Kidney (tissue), 22 donors: ENCODE measurements at places on chromosomes 6 and 20. TPM values are rescaled to one million over a fixed set of nuclear protein-coding genes. Genes with fewer than 3 reads are reported as not detected.

The C20orf141 gene
- total RNA-seq, result not detected

The TMEM74B gene
- 0.54 TPM for total RNA-seq

The PHF3 gene
- total RNA-seq, result 58.3 TPM

The CASS4 gene
- 3.0 TPM for total RNA-seq

The TPD52L1 gene
- 69.1 TPM for total RNA-seq

The THEMIS gene
- 3.3 TPM for total RNA-seq

The MEP1A gene
- total RNA-seq, result 0.09 TPM

The SIRPB1 gene
- 8.2 TPM for total RNA-seq

The PPP1R14C gene
- 15.8 TPM for total RNA-seq

GRCh38 chr6:37381579-37381978 is 27.8 kb downstream of the RNF8 start:
- DNase-seq, result peak; percentile 45

DNA sequence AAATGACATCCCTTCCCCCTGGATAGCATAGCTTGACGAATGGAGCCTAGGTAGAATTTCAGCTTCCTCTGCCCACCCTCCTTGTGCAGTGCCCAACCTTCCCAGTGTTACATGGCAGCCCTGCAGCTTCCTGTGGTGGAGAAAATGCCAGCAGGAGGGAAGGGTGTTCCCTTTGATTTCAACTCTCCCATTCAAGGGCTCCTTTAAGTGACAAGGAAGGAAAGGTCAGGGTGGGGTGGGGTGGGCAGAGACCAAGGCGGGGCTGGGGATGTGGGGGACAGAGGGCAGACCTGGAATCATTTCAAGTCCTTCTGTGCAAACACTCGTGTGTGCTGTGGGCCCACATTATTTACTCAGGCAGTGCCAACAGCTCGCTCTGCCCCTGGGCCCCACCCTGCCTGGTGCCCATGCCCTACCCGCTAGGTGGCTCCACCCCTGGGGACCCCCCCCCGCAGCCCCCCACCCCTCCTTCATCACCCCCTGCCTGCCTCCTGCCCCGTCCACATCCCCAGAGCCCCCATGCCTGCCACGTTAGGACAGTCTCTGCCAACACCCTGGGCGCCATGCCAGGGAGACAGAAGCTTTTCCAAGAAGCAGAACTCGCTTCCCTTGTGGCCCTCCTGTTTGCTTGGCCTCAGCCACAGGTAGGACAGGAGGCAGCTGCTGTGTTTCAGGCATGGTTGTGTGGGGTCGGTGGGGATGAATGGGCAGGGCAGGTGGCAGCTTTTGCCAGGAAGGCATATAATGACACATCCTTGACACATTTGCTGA is 9.4 kb downstream of the SPDEF start:
- peak; percentile 79 for DNase-seq

DNA sequence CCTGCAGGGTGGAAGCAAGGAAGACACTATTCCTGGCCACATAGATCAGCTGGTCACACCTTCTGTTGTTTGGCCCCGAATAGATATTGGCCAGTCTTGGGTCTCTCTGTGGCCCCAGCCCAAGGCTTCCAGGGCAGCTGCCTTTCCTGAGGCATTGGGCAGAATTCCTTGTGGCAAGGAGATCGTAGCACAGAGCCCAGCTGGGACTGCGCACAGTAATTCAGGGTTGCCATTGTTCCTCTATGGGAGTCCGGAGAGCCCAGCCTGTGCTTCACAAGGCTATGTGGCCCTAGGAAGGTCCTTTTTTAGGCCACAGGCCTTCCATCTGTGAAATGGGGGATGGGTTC is 6.9 kb downstream of the SGK2 start:
- no peak for DNase-seq

DNA sequence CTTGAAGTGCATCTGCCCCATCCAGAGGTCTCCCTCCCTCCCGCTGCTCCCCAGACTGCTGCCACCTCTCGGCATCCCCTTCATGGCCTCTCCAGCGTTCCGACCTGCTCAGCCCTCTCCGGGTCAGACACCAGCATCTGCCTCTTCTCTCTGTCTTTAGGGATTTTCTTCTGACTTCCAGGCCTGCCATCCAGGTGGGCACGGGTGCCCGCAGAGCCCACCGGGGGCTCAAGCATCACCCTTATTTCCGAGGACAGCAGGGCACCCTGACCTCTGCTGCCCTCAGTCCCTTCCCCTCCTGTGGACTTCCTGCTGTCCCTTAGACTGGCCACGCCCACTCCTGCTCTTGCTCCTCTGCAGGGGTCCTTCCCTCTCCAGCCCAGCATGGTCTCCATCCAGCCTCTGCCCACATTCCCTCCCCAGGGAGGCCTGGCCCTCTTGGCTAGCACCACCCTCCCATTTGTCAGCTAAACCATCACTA is 3.3 kb downstream of the NPEPL1 start:
- DNase-seq, result peak; percentile 38

DNA sequence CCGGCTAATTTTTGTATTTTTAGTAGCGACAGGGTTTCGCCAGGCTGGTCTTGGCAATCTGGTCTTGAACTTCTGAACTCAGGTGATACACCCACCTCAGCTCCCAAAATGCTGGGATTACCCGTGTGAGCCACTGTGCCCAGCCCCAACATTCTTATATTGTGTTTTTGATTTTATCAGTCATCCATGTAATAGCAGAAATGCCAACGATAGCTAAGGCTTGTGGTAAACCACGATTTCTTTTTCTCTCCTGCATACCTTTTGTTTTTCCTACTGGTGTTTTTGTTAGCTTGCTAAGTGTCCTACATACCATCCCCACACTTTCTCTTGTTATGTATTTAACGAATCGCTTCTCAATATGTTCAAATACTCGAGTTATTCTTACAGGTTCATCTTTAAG is 12.1 kb downstream of the PHACTR2 start:
- no peak for DNase-seq

DNA sequence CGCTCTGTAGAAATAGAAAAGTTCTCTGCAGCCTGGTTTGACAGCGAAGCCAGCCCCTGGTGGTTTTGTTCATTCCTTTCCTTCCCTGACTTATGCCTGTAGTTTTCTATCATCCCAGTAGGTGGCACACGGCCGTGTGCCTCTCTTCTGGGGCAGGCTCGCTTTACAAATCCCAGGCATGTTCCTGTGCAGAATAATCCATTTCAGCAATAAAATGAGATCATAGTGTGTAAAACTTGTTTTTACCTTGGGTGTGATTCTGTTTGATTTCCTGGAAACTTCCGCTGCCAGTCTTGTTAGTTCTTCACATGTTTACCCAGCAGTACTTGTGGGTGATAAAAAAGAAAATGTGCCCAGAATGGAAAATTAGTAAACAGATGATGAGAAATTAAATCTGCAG is 7.4 kb upstream of the INSM1 start:
- DNase-seq, result peak; percentile 82

GRCh38 chr6:136608991-136609390 is 58.8 kb upstream of the MAP7 start:
- DNase-seq, result no peak

GRCh38 chr6:52286798-52287432 is 2.4 kb upstream of the MCM3 start:
- peak; percentile 85 for DNase-seq

DNA sequence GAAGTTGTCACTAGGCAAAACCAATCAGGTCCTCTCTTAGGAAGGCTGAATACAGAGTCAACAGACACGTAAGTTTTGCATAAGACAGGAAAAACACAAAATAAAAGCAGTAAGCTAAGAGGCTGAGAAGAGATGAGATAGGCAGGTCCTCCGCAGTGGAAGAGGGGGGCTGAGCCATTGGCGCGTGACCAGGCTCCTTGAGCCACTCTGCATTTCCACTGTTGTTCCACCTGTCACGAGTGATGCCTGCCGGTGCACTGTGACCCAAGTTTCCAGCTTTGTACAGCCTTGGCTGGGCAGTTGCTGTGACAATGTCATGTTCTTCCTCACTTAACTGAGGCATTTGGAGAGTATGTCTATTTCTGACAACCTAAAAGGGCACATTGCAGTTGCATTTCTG is 58.6 kb downstream of the NUDT3 start:
- DNase-seq, result no peak

GRCh38 chr6:113856625-113857555 is at the start of gene MARCKS:
Gene MARCKS (plus strand): TSS chr6:113857345. CDS start chr6:113857746, 401 bp downstream.
- peak; percentile 95 for DNase-seq

DNA sequence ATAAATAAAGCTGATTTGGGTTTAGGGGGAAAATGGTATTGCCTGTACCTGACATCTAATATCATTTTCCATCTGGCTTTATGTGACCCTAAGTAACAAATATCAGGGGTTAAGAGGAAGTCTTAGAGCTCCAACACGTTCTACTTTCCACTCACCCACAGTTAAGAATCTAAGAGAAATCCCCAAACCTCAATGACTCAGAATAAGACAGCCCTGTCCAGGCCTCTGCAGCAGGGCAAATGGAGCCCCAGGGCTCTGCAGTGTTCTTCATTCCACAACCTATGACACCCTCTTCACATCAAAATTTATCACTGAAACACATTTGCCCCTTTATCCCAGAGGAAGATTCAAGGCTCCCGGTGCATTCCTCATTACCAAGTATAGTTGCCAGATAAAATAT is 20.3 kb upstream of the TENT5A start:
- no peak for DNase-seq

DNA sequence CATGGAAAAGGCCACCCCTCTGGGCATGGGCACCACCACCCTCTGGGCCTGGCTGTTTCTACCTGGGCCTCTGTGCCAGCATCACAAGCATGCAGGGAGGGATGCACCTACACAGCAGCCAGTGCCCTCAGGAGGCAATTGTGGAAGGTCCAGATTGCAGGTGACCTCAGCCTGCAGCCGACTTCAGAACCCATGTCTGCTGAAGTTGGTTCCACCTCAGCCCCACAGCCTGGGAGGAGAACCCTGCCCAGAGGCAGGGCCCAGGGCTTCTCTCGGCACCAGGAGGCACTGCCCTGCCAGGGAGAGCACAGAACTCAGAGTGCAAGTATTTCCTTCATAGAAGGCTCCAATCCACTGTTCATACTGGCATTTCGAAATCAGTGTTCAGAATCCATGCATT is 149.8 kb downstream of the TTLL2 start:
- no peak for DNase-seq

DNA sequence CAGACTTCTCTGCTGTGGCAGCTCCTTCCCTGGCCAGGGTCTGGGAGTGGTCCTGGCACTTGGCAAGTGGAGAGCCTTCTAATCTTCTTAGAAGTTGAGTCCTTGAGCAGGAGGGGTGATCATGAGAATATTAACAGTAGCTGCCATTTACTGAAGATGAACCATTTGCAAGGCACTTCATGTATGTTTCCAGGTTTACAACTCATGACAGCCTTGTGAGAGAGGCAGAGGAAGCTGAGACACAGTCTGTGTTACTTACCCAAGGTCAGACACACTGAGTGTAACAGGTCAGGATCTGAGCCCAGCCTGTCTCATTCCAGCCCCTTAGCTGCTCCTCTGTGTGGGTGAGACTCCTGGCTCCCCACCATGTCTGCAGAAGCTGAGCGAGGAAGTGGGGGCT is 45.5 kb upstream of the SRF start:
- DNase-seq, result no peak

DNA sequence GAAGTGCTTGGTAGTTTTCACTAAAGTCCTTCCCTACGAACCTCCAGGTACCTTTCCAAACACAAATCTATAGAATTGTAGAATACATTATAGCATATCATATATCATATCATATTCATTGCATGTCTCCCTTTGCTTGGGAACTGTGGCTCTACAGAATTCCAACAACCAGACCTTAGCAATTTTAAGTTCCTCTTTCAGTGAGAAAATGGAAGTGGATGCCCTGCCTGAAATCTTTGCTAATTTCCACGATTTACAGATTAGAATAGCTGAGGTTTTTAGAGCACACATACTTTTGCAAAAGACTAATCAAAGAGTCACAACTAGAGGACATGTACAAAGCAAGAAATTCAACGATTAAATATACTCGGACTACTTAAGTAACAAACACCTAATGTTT is 78.6 kb downstream of the TNFRSF21 start:
- DNase-seq, result no peak

- DNase-seq, result no peak
Observed at GRCh38 chr20:46683668-46683938, 5.6 kb downstream of the TP53RK start.

GRCh38 chr20:34781220-34781619 is 44.2 kb downstream of the NCOA6 start:
- no peak for DNase-seq
